ENCODE measurements at places on chromosomes 4 and X.

GRCh38 chr4:2666722-2667247 is 89.4 kb downstream of the TNIP2 start:
- no peak for DNase-seq

DNA sequence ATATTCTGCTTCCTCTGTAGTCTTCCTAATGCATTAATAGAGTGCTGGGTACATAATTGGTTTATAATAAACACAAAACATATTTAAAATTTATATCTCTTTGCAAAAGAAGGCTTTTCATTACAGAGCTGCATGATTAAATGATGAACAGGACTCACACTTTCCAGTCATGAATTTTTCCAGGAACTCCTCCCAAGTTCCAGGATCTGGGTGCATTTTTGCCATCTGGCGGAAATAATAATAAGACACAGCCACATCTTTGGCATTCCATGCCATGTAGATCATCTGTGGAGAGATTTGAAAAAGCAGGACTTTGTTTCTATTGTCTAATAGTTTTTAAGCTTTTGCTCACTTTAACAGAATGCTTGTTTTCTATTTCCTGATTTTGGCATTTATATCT is 40.2 kb upstream of the SULT1B1 start:
- no peak for DNase-seq

DNA sequence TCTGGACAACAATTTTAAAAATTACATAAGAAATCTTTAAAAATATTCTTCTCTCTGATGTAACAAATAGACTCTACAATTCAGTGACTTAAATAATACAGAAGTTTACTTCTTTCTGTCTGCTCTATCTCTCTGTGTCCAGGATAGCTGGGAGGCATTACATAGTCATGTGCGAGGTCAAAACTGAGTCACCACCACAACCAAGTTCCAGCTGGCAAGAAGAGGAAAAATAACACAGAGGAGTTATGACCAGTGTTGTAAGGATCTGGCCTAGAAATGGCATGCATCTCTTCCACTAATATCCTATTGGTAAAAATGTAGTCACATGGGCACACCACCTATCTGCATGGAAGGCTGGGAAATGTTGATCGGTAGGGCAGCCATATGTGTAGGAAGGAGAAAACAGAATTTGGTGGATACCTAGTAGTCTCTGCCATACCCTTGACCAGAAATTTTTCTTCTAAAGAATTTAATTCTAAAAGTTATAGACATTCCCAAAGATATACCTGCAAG is 39.4 kb upstream of the WDFY3 start:
- no peak for DNase-seq

DNA sequence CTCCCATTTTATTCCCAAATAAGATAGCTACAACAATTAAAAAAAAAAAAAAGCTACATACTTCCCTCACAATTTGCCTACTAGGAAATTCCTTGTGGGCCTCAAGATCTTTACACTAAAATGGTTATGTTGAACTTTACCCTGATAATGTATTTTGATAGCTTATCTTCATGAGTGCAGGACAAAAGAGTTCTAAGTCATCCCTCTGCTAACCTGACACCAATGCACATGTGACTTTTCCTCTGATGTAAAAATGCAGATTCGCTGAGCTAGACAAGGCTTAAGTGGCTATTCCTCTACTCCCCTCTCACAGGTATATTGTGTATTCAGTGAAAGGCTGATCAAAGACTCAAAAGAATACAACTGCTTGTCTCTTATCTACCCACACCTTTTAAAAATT is 22.5 kb downstream of the ELF2 start:
- DNase-seq: no peak

- DNase-seq: no peak
Measured at GRCh38 chr4:993111-994029, at the start of gene SLC26A1. TSS of gene SLC26A1 (minus strand) at chr4:993404. CDS start at chr4:991703, 1,701 bp downstream.

DNA sequence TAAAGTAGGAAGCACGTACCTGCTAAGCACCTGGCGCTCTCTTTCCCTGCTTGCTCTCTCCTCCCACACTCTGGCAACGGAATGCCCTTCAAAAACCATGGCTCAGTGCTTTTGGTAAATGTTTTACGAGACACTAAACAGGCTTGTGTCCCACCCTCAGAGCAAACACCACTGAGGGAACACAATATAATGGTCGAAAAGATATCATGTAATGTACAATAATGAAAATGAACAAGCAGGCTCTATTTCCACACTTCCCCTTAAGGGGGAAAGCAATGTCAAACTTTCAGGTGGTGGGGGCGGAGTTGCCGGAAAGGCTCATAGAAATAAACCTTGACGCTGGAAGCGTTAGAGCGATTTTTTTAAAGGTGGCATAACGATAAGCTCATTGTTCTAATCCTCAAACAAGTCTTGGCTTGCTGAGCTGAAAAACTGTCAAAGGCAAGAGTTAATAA is 115.1 kb downstream of the RBM47 start:
- no peak for DNase-seq
